ENCODE measurements at places on chromosomes 4 and X. TPM values are rescaled to one million over a fixed set of nuclear protein-coding genes. Genes with fewer than 3 reads are reported as not detected.
A peak's percentile ranks its signal among the peaks of the same experiment; 100 is the strongest.

GRCh38 chr4:55216863-55217635 is 91.7 kb upstream of the KDR start:
- DNase-seq: no peak

DNA sequence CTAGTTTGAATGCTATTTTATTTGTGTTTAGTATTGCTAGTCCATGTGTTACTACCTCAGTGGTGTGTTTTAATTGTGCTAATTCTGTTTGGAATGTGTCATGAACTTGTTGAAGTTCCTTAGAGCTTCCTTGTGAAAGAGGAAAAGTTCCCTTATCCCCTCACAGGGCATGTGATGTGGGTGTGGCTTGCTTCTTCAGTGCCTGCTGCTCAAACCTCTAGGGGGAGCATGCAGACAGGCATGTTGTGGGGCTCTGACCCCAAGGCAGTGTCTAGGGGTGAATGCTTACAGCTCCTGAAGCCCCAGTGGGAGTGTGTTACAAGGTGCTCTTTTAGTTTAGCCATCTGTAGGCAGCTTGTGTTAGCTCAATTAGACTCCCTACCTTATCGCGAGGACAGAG is 86.5 kb downstream of the MAGED4 start:
- peak; percentile 44 for DNase-seq

DDIT4L gene
- total RNA-seq: 6.4 TPM

GRCh38 chr4:147826288-147826646 is 94.4 kb downstream of the ARHGAP10 start:
- DNase-seq: no peak

- DNase-seq: no peak
Observed at GRCh38 chr4:11548597-11549082, 119.9 kb upstream of the HS3ST1 start.
